ENCODE measurements at places on chromosomes 7 and 10. TPM values are rescaled to one million over a fixed set of nuclear protein-coding genes. Genes with fewer than 3 reads are reported as not detected.
A peak's percentile ranks its signal among the peaks of the same experiment; 100 is the strongest.

Gene BMPER
- total RNA-seq: 4.0 TPM

Gene PAX2
- not detected for total RNA-seq

Gene SPDYE5
- not detected for total RNA-seq

Gene SH2B2
- total RNA-seq: 13.2 TPM

Gene MMRN2
- total RNA-seq: 2.8 TPM

DNA sequence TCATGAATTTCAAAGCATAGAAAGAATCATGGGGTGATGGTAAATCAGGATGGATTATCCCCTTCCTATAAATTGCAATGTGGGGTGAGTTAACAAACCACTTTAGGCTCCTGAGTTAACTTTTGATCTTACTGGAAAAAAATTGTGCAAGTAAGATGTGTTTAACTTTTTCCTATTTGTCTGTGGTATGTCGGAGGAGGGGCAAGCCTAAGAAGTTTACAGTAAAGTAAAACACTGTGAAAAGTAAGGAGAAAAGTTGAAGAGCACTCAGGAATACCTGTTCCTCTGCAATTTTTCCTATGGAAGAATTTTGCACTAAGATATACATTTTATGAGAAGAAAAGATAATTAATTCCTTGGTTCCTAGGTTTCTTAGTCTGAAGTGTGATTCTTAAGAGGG, 44.4 kb downstream of the IFIT5 start:
- H3K4me3 ChIP-seq: no peak overlapping the region
- no peaks in the 10 kb centered on the region for H3K27me3 ChIP-seq
- H3K36me3 ChIP-seq: no peaks in the 10 kb centered on the region
- no peak for DNase-seq
- no peaks in the 10 kb centered on the region for H3K4me1 ChIP-seq

DNA sequence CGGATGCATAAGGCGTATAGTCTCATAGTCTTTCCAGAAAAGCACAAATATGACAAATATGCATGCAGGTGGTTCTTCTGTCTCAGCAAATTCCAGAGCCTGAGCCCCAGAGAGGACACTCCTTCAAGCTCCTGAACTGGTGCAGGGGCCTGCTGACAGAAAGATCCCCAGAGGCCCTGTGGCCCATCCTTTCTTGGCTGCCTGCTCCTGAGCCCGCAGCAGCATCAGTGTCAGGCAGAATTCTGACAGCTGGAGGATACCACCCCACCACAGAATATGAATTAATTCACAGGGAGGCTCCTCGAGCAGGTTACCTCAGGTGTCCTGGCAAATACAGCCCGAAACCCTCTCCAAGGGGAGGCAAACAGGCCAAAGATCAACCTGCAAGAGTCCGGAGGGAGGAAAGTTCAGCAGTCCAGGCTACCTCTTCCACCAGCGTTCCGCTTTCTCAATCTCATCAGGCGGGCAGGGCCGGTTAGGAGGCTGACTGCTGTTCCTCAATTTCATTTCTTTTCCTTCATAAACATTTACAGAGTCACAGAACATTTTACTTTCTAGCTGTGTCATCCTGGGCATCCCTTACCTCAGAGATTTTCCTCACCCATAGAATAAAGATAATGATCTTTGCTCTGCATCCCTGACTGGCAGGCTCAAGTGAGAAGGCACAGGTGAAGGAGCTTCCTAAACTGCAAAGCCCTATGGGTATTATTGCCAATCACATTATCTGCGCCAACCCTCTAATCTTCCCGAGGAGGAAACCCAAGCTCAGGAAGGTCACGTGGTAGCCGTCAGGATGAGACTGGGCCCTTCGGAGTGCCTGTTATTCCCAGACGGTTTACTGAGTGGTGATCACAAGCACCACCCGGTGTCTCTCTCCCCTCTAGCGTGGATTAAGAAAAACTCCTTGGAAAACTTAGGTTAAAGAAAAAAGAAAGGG, 1.4 kb downstream of the DNAJB12 start:
- H3K27me3 ChIP-seq: no peaks in the 10 kb centered on the region
- no peak for DNase-seq
- H3K27ac ChIP-seq: peak overlapping the region; percentile 98
- peaks cover 20% of the 10 kb centered on the region for H3K36me3 ChIP-seq

DNA sequence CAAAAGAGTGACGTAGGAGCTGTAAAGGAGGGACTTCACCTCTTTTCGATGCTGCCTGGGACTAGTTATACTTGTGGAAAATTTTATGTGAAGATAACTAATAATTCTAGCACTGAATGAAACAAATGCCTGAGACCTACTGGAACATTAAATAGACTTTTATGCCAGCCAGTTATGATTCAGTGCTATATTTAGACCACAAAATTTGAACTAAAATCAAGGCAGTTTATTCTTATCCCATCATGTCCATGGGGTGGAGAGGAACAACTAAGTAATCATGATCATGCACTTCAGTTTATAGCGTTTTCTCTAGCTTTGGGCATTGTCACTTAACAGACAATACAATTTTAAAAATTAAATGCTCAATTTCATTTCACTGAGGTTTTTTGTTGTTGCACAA, 76.7 kb downstream of the ZEB1 start:
- no peaks in the 10 kb centered on the region for H3K4me1 ChIP-seq
- H3K27me3 ChIP-seq: no peaks in the 10 kb centered on the region
- no peak overlapping the region for H3K27ac ChIP-seq
- H3K4me3 ChIP-seq: no peak overlapping the region
- no peaks in the 10 kb centered on the region for H3K36me3 ChIP-seq

DNA sequence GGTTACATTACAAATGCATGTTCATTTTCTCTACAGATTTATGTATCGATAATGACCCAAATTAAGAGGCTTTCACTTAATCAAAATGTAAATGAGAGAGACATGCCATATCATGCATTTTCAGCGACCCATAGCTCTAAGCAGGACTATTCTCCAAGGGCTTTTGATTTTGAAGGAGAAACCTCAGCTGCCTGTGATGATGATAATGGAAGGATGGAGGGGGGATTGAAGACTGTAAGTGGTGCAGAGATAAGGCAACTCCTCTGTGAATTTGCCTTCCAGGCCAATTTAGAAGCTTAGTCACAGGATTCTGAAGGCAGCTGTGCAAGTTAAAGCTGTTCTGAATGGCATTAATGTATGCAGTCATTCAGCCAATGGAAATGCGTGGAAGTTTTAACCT, 8.3 kb downstream of the VSTM2A start:
- H3K27me3 ChIP-seq: peaks cover 5% of the 10 kb centered on the region
- H3K27ac ChIP-seq: no peak overlapping the region
- DNase-seq: no peak
- H3K4me3 ChIP-seq: no peak overlapping the region
- H3K4me1 ChIP-seq: peaks cover 6% of the 10 kb centered on the region

DNA sequence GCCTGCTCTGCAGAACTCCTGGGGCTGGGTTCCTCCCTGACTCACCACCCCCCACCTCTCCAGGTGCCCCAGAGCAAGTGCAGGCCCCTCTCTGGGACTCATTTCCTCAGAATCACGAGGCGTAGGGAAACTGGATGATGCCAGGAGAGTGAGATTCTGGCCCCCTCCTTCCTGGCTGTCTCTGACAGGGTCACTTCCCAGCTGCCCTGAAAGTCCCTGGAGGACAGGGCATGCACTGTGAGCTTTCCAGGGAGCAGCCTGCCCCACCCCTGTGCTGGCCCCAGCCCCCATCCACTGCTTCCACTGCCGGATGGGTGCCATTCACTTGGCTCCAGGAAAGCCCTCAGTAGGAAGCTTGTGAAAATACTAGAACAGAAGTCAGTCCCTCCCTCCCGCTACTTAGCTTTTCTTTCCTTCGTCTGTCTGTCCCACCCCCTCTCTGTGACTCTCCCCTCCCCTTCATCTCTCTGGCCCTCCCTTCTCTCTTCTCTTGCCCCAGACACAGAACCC, 10.4 kb downstream of the TACR2 start:
- DNase-seq: no peak
- no peak overlapping the region for H3K4me3 ChIP-seq
- H3K27me3 ChIP-seq: no peaks in the 10 kb centered on the region
- H3K36me3 ChIP-seq: no peaks in the 10 kb centered on the region
- H3K27ac ChIP-seq: no peak overlapping the region
